ENCODE measurements at places on chromosomes 5 and 9.

GRCh38 chr5:158313027-158313732, 454.2 kb upstream of the CLINT1 start:
- DNase-seq = no peak

GRCh38 chr5:135890867-135891266, 4.8 kb downstream of the IL9 start:
- DNase-seq = peak; percentile 44

DNA sequence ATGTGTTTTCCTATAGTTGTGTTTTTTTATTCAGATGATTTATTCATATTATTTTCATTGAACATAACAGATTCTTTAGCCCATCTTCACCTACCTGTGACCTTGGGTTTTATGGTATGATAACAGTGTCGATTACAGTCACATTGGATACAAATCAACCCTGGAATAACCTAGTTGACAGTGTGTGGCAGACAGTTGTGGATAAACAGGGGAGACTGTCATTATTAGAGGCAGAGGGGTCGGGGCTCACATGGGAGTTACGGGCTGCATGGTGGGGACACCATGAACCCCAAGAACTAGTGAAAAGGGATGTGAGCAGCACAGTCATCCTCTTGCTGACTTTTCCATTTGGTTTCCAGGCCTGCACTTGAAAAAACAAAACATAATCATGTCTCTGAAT, 29.9 kb upstream of the MAP1B start:
- DNase-seq = no peak

DNA sequence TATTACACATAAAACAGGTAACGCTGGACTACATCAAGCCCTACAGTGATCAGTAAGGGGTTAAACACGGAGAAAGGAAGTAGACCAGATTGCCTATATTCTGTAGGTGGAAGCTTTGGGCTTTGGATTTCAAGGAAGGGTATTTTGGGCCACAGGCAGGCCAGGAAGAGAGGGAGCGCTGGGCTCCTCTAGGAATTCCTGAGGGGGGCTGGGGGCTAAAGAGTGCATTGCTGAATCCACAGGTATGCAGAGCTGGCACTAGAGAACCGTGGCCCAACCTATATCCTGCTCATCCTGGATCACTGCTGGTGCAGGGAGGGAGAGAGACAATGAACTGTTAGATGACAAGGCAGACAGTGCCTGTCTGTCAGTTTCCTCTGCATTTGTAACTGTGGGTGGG, 367.1 kb downstream of the CSNK1G3 start:
- DNase-seq = no peak

GRCh38 chr5:66122379-66123034, 21.6 kb upstream of the SREK1 start:
- DNase-seq = no peak

DNA sequence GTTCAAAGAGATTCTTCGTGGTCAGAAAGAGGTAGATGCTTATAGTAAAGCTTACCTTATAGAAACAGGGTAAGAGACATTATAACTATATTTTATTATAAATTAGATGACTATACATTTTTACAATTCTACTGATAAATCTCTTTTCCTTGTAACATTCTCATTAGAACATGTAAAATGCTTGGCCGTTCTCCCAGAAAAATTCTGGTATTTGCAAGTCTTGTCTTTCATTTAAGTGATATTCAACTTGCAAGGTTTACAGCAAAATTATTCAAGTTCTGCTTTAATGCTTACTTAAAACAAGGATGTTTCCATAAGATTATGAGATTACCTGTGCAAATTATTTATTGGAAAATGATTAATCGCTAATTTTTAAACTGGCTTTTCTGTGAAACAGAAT, 41.3 kb upstream of the CDH18 start:
- DNase-seq = no peak

GRCh38 chr9:69945671-69946141, 97.9 kb upstream of the MAMDC2 start:
- no peak for DNase-seq

DNA sequence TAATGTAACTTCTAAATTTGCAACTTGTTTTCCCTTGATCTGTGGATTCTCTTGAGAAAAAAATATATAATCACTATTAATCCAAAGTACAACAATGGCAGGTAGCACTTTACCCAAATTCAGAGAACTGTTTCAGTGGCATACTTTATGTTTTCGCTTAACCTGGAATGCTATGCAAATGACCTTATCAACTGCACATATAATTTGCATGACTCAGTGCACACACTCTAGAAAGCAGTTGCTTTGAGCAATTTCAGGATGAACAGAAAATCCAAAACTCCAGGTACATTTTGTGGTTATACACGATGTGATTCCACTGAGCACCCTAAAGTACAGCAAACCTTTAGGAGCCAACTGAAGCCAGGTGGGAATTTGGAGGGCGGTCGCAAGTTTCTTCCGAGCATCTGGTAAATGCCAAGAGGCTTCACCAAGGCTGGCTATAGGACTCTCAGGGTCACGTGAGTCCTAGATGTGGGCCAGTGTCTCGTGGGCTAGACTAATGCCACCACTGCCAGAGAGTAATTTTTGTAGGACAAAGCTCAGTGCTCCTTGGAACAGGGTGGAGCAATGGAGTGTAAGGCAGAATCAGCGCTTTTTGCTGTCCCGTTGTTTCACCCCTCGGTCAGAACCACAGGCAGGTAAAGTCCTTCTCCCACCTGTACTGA, 37.3 kb downstream of the DMGDH start:
- no peak for DNase-seq

DNA sequence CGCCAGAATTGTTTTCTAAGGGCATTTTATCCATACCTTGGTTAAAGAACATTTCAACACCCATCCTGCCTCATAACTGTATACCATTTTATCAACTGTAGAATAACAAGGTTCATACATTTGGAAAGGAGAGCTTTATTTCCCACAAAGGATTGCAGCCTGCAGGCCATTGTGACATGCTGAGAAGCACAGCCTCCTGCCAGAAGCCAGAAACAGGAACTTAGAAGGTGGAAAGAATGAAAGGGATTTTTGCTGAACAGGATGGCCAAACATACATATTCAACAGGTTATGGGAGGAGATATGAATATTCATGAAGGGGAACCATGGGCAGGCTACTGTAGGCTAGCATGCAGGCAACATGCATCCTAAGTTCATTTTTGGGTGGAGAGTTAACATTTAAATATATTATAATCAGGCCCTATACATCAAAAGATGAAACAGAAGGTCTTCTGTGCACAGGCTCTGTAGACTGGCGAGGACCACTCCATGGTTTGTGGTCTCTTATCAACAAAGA, 59.9 kb upstream of the DIRAS2 start:
- no peak for DNase-seq

- DNase-seq = no peak
Observed at GRCh38 chr9:73170185-73170957, 18.7 kb downstream of the ANXA1 start.

- DNase-seq = no peak
Observed at GRCh38 chr5:1880377-1881025, 2.2 kb downstream of the IRX4 start.

DNA sequence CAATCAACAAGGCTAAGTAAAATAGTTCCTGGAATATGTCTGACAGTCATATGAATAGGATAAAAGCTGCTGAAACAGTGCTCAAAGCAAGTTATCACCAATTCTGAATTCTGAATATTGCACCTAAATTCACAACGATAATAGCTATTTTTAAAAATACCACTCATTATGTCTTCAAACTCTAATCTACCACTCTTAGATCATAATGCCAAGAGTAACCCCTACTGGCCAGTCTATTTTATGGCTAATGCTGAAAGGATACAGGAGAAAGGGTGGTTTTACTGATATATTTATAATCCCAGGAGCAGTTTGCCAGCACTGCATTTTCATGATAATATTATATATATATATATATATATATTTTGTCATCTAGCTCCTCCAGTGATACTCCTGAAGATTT, 232.8 kb downstream of the PDE4D start:
- DNase-seq = no peak

- no peak for DNase-seq
Observed at GRCh38 chr5:61974680-61975079, 331.3 kb upstream of the KIF2A start.

DNA sequence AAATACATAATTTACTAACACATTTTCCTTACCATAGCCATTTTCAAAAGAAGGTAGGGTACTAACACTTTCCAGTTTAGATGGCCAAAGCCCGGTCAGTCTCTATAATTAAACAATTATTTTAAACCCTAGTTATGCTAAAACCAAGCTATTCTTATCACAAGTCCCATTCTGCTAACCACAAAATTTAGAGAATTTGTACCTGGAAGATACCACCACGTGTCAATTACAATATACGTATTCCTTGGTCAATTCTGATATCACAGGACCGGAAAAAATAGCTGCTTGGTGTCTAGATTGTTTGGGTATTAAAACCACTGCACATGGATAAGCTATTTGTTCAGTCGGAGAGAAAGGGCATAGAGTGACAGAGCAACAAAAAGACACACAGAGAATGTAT, 18.9 kb upstream of the SKP1 start:
- DNase-seq = no peak

Measured in stimulated activated CD4-positive, alpha-beta T cell treated with anti-CD3 and anti-CD28 coated beads, Interleukin-12 subunit alpha, Interleukin-12 subunit beta, amount 100 ng/mL, for 48 hours (primary cell).